Activated CD4-positive, alpha-beta T cell treated with anti-CD3 and anti-CD28 coated beads, Interleukin-2, amount 10 ng/mL, durations not matched to agents 7 days and 5 days (primary cell): ENCODE measurements at places on chromosomes 1 and 21. TPM values are rescaled to one million over a fixed set of nuclear protein-coding genes. Genes with fewer than 3 reads are reported as not detected.

- no peaks in the 10 kb centered on the region for H3K36me3 ChIP-seq
- no peak for DNase-seq
These were observed 143.2 kb downstream of the CLEC20A start for GRCh38 chr1:178353524-178353923.

GRCh38 chr1:10771789-10772188, 24.7 kb downstream of the CASZ1 start:
- no peak overlapping the region for H3K27ac ChIP-seq
- no peak overlapping the region for H3K4me3 ChIP-seq
- no peak for DNase-seq
- no peaks in the 10 kb centered on the region for H3K4me1 ChIP-seq
- no peaks in the 10 kb centered on the region for H3K27me3 ChIP-seq

DNA sequence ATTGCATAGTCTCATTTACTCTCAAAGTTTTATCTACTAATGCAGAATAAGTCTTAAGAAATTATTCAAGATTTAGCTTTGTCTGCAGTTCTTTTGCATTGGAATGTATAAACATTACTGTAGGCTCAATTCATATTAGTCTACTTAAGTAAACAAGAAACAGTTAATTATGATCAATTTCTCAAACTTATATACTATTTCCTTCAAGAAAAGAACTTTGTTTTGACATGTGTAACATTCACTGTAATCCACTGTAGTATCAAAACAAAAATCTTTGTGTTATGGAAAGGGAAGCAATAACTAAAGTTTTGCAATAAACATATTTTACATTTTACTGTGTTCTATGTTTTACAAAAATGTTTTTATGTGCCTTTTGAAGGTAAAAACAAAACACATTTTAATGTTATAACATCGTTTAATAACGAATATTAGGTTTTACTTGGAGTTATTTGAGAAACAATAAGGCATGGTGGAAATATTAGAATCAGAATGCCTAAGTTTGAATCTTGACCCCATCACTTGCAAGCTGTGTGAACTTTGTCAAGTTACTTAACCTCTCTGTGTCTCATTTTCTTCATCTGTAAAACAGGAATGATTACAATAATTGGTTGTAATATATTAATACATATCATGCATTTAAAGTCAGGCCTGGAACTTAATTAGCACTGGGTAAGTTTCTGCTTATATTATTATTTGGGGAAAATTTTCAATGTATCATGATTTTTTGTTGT, 77.0 kb upstream of the DPH5 start:
- peaks cover 20% of the 10 kb centered on the region for H3K36me3 ChIP-seq
- H3K27ac ChIP-seq: no peak overlapping the region
- H3K4me1 ChIP-seq: peaks cover 17% of the 10 kb centered on the region
- no peak overlapping the region for H3K4me3 ChIP-seq
- H3K27me3 ChIP-seq: no peaks in the 10 kb centered on the region

GRCh38 chr1:67759692-67760029, 73.6 kb downstream of the GNG12 start:
- no peak overlapping the region for H3K27ac ChIP-seq
- no peak overlapping the region for H3K4me3 ChIP-seq
- no peaks in the 10 kb centered on the region for H3K36me3 ChIP-seq
- peaks cover 28% of the 10 kb centered on the region for H3K27me3 ChIP-seq
- no peak for DNase-seq

GRCh38 chr1:116434849-116435248, 61.8 kb downstream of the ATP1A1 start:
- peaks cover 26% of the 10 kb centered on the region for H3K27me3 ChIP-seq
- H3K27ac ChIP-seq: no peak overlapping the region
- H3K4me3 ChIP-seq: no peak overlapping the region
- no peaks in the 10 kb centered on the region for H3K4me1 ChIP-seq
- no peak for DNase-seq
- H3K36me3 ChIP-seq: no peaks in the 10 kb centered on the region

GRCh38 chr1:62398377-62398776, 38.5 kb upstream of the USP1 start:
- no peak for DNase-seq
- H3K4me1 ChIP-seq: no peaks in the 10 kb centered on the region
- H3K27me3 ChIP-seq: peaks cover 2% of the 10 kb centered on the region
- H3K36me3 ChIP-seq: no peaks in the 10 kb centered on the region
- H3K27ac ChIP-seq: no peak overlapping the region

DNA sequence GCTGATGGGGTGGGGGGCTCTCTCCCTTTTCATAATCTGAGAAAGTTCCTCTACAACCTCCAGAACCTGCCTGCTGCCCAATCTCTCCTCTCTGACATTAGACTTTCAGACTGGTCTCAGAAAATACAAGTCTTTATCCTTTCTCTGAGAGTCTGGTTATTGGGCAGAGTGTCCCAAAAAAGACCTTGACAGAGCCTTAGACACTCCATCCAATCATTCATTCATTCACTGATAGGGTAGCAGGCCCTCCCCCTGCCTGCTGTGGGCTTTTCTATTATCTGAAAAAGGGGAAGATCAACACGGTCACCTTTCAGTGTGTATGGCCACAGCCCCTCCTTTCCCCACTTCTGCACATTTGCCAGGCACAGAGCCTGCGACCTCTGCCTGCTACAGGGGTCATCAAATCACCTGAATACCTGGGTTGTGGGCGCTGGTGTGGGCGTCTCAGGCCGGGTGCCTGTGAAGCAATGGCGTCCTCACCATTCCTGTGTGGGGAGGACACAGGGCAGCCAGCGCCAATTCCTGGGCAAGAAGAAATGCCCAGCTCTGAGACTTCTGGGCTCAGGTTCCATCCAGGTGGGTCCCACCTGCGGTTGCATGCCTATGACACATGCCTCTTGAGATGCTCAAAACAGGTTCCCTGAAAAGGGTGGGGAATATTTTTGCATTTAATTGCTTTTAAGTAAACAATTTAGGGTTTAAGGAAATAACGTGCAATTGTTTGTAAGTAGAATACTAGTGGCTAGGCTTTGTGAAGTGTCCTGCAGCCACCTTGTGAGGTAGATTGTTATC, 52.8 kb downstream of the ELK4 start:
- no peak for DNase-seq
- no peak overlapping the region for H3K27ac ChIP-seq
- H3K4me3 ChIP-seq: no peak overlapping the region
- no peaks in the 10 kb centered on the region for H3K36me3 ChIP-seq
- H3K27me3 ChIP-seq: peaks cover 15% of the 10 kb centered on the region

- H3K36me3 ChIP-seq: no peaks in the 10 kb centered on the region
- H3K4me3 ChIP-seq: no peak overlapping the region
- H3K27ac ChIP-seq: peak overlapping the region; percentile 77
These were observed 5.2 kb upstream of the S100A2 start for GRCh38 chr1:153570874-153571273.

- no peaks in the 10 kb centered on the region for H3K27me3 ChIP-seq
- no peaks in the 10 kb centered on the region for H3K4me1 ChIP-seq
- H3K36me3 ChIP-seq: no peaks in the 10 kb centered on the region
- no peak overlapping the region for H3K27ac ChIP-seq
- H3K4me3 ChIP-seq: no peak overlapping the region
These were observed 604.5 kb downstream of the PLPP3 start for GRCh38 chr1:55974714-55975441.

- peaks cover 24% of the 10 kb centered on the region for H3K36me3 ChIP-seq
- no peak overlapping the region for H3K27ac ChIP-seq
- DNase-seq: no peak
These were observed 8.3 kb downstream of the OTUD7B start for GRCh38 chr1:150002217-150002616.

DNA sequence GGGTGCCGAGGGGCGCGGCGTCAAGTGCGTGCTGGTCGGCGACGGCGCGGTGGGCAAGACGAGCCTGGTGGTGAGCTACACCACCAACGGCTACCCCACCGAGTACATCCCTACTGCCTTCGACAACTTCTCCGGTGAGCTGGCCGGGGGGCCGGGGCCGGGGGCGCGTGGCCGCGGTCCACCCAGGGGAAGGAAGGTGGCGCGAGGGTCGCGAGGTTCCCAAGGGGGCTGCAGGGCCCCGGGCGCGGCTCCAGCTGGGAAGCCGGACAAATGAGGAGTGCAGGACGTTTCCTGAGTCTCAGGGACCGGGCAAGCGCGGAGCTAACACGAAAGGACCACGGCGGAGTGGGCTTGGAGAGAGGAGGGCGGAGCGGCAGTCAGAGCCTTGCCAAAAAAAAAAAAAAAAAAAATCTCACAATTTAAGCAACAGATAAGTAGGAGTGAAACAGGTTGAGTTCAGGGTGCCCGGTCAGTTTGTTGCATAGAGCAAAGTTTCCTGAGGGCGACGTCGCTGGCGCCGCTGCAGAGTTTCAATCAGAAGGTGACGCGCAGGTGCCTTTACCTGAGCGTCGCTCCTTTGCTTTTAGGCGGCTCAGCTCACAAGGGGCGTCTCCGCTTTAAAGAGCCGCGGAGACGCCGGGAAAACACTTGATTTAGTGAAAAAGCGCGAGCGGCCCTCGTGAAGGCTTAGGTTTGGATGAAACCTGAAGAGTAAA, 750 bp downstream of the RHOU start:
- H3K4me3 ChIP-seq: peak overlapping the region; percentile 84
- H3K27ac ChIP-seq: peak overlapping the region; percentile 81
- peaks cover 16% of the 10 kb centered on the region for H3K36me3 ChIP-seq

Gene AQP10
- total RNA-seq: not detected

Gene KCNA2
- total RNA-seq: 3.5 TPM
